Fibroblast of the aortic adventitia (primary cell): ENCODE measurements at places on chromosomes 6 and 20. TPM values are rescaled to one million over a fixed set of nuclear protein-coding genes. Genes with fewer than 3 reads are reported as not detected.

RNASET2 gene
- total RNA-seq = 16.8 and 59.7 TPM in 2 replicates

HLA-DOA gene
- total RNA-seq = not detected in 2 replicates

IYD gene
- total RNA-seq = under 0.01 TPM in 1 of 2 replicates, not detected in the other

EMILIN3 gene
- total RNA-seq = not detected in 2 replicates

SLA2 gene
- not detected in 2 replicates for total RNA-seq

SLC32A1 gene
- not detected in 2 replicates for total RNA-seq

SGK2 gene
- 0.09 TPM in 1 of 2 replicates, not detected in the other for total RNA-seq

SLC17A5 gene
- 13.8 and 38.2 TPM in 2 replicates for total RNA-seq

SOBP gene
- 7.4 and 7.9 TPM in 2 replicates for total RNA-seq

SNX3 gene
- 165 and 266 TPM in 2 replicates for total RNA-seq

ARHGAP18 gene
- 26.2 and 65.8 TPM in 2 replicates for total RNA-seq

SLC22A3 gene
- total RNA-seq = 0.72 and 1.5 TPM in 2 replicates

PPIL6 gene
- 0.65 and 5.8 TPM in 2 replicates for total RNA-seq

ALDH8A1 gene
- total RNA-seq = 0.09 and 0.16 TPM in 2 replicates

UBE2J1 gene
- 23.1 and 50.9 TPM in 2 replicates for total RNA-seq

SLC17A2 gene
- 0.09 TPM in 1 of 2 replicates, not detected in the other for total RNA-seq

VTA1 gene
- 24.1 and 95.2 TPM in 2 replicates for total RNA-seq

SLC35B3 gene
- total RNA-seq = 8.0 and 34.3 TPM in 2 replicates

SPATA25 gene
- total RNA-seq = 2.1 and 9.6 TPM in 2 replicates

SLC26A8 gene
- 0.18 TPM in 1 of 2 replicates, not detected in the other for total RNA-seq

TSPO2 gene
- total RNA-seq = not detected in 2 replicates

CEP85L gene
- 10.8 and 17.1 TPM in 2 replicates for total RNA-seq

ELOVL2 gene
- total RNA-seq = 0.16 and 0.18 TPM in 2 replicates

ACSS1 gene
- total RNA-seq = 0.99 and 2.5 TPM in 2 replicates

VIP gene
- not detected in 2 replicates for total RNA-seq

C6orf58 gene
- not detected in 2 replicates for total RNA-seq

FAM83B gene
- total RNA-seq = 0.09 TPM in 1 of 2 replicates, not detected in the other

CUL7 gene
- 28.0 and 31.6 TPM in 2 replicates for total RNA-seq
